Right lobe of liver (tissue), 6 donors: ENCODE measurements at places on chromosomes 11 and 22. TPM values are rescaled to one million over a fixed set of nuclear protein-coding genes. Genes with fewer than 3 reads are reported as not detected.

The PATE4 gene
- not detected for total RNA-seq

The KCNQ1OT1 gene
- total RNA-seq = 1.7 TPM

DNA sequence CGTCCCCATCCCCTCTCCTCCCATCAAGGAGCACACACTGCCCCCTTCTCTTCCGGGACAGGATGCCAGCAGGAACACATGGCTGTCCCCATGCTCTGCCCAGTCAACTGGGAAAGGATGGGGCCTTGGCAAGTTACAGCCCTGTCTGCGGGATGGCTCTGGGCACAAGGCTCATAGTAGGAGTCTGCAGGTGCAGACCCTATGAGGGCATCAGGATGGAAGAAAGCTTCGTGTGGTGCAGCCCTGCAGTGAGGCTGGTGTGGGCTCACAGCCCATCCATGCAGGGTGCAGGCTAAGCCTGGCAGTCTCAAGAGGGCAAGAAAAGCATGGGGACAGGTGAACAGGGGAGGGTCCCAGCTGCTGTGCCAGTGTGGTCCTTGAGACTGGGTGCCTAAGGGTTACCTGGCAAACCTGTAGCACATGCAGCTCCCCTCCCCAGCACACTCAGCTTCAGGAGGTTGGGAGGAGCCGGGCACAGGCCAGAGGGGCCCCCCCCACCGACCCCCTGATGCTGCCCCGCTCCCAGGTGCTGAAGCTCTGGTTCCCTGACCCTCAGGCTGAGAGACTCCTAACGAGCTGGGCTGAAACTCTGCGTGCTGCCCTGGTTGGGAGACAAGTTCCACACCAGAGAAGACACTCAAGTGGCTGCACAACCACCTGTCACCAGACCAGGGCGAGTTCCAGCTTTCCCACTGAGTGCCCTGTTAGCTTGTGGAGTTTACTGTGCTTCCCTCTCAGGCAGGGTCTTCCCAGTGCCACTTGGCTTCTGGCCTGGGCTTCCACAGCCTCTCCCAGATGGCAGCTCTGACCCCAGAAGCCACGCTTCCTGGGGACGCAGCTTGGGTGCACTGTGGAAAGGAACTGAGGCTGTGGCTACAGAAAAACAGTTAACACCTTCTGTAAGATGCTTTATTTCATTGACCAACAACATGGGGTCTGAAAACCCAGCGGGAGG is 3.3 kb upstream of the SCARF2 start:
- DNase-seq = no peak

DNA sequence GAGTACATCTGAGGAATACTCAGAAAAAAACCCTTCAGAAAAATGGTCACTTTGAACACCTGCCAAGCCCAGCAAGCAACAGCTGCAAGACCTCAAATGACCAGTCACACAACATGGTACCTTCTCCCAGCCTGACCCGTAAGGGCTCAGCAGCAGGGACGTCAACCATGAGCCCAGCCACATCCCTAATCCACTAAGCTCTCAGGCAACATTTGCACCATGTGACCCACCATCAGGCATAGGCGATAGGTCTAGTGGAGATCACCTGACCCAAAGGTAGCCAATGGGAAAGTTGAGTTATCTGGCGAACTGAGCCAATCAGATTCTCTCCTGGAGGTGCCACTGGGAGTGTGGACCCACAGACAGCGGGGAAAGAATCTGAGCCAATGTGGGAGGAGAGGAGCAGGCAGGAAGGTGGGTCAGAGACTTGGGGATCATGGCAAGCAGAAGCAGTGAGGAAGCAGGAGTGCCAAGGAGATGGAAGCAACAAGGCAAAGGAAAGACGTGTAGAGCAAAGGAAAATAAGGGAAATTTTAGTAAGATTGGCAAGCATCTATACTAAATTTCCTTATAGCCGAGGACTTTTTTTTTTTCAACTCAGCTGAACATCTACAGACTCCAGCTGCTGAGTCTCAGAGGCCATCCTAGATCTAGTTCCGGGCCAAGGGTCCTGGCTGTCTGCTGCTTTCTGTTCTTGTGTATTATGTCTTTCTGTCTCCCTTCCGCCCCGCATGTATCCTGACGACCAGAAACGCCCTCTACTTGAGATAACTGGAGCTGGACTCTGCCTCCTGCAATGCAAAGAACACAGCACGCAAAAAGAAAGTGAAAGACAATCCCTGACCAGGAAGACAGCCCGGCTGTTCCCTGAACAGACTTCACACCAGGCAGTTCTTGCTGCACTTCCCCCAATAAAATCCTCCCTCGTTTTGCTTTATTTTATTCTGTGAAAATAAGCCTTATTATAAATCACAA is 11.0 kb upstream of the PLAAT2 start:
- peak; percentile 59 for DNase-seq

DNA sequence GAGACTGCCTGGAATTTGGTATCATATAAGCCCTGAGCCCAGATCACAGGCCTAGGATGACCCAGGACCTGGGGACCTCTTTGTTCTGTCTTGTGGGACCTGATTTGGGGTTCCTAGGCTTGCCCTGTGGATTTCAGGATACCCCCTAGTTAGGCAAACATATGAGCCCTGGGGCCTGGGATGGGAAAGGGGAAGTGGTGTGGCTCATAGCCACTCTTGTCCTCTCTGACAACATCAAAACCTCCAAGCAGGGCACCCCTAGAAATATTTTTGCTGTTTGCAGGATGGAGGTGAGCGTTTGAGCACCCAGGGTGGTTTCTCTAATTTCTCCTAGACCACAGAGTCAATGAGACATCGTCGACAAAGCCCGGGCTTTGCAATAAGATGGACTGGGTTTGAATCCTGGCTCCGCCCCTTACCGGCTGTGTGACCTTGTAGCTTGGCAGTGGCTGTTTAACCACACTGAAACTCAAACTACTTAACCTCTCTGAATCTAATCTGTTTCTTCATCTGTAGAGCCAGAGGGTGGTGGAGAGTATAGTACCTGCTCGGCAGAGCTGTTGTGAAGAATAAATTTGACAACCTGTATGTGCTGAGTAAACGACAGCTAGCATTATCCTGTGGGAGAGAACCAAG is 5.3 kb upstream of the LRRC10B start:
- DNase-seq = no peak

DNA sequence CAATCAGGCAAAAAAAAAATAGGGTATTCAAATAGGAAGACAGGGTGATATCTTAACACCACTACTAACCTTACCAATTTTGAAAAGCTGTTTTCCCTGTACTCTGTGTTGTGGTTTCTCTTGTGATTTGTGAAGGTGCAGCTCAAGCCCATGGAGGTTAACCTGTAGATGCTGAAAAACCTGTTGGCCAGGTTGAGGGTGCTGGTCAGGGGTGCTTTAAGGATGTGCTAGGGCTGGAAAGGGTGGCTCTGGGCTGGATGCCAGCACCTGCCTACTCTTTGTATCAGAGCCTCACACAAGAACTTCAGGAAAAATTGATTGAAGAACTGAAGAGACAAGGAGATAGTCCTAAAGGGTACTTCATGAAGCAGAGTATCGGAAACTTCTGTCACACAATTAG is 18.3 kb upstream of the OR5M8 start:
- no peak for DNase-seq

GRCh38 chr11:11662578-11662977 is 40.8 kb upstream of the GALNT18 start:
- no peak for DNase-seq

GRCh38 chr11:70226183-70226582 is 23.1 kb downstream of the FADD start:
- peak; percentile 26 for DNase-seq

- no peak for DNase-seq
Observed at GRCh38 chr11:75549370-75549958, 12.6 kb upstream of the SERPINH1 start.

DNA sequence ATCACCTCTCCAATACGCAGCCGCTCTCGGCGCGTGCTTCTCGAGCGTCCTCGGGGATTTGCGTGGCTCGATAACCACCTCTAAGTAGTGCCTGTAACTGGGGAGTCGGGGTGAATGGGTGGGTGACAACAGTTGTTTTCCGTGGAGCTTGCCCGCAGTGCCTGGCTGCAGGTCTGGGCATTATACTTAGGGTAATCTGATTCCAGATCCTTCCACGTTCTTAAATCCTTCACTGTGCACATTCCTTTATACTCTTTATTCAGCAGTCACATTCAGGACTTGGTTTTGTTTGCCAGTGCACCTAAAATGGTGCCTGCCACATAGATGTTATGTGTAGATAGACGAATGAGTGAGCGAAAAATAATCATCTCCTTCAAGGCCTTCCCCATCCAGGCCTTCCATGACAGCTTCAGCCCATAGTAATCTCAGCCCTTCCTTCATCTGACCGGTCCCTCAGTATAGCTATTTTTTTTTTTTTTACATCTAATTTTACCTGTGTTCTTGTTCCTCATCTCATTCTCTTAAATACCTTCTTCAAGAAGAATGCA is 602 bp downstream of the NAT10 start:
- no peak for DNase-seq

DNA sequence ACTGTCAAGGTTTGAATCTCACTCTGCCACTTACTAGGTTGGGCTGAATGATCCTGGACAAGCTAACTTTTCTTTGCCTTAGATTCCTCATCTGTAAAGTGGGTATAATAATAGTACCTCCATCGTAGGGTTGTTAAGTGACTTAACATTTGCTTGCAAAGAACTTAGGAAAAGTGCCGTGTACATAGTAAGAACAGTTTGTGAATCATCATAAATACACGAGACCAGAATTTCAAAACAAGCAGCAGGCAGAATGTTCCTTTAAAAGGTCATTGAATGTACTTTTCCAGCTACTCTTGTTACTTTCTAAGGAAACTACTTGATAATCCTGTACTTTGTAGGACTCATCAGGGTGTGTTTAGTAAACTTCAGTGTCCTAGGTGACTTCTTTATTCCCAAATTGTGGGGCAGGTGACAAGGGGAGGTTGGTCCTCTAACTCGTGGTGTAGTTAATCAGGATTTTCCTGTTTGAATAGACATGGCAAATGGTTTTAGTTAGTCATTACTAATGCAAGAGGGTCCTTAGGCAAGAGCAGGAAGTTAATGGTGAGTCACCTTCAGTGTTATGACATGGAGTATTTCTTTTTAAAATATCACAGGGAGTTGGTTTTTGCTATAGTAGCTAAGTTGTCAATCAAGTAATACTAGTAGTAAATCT is 67.9 kb downstream of the YAP1 start:
- no peak for DNase-seq
